Stimulated activated naive CD4-positive, alpha-beta T cell treated with Interleukin-2 at 50 U/mL for 16 hours (primary cell): ENCODE measurements at places on chromosomes 3 and 15.

GRCh38 chr3:45644791-45645201, 44.4 kb upstream of the SACM1L start:
- no peak for DNase-seq

DNA sequence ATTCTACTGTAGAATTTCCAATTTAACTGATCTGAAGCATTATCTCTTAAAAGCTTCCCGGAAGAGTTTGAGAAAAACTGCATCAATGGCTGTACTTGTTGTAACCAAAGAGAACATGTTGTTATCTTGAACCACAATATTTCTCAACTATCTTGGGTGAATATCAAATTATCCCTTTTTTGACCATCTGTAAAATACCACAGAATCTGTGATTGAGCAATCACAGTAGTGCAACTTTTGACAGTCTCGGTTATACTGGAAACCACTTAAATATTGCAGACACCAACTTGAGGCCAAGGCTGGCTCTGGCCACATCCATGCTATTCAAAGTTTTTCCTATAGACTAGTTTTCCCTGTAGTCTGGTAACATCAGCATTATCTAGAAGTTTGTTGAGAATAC, 842.8 kb upstream of the EPHA6 start:
- DNase-seq, result no peak

DNA sequence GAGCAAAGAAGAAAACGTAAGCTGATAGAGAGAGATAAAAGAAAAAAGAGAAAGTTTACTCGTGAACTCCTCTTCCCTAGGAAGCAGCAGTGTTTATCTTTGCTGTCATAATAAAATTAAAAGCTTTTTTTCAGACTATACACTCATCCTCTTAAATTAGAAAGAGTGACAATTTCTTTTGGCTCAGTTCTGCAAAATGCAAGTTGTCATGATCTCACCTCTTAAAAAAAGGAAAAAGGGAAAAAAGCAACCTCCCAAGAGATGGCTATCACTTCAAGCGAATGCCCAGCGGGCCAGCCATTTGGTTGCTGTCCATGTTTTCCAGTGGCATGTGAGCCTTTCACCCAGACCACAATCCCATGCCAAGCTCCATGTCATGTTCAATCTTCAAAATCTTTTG, 7.0 kb upstream of the THBS1 start:
- no peak for DNase-seq

- DNase-seq, result no peak
Observed at GRCh38 chr3:173916799-173917198, 519.3 kb downstream of the NLGN1 start.

- DNase-seq, result no peak
Observed at GRCh38 chr3:184168363-184169120, 6.1 kb upstream of the AP2M1 start.

DNA sequence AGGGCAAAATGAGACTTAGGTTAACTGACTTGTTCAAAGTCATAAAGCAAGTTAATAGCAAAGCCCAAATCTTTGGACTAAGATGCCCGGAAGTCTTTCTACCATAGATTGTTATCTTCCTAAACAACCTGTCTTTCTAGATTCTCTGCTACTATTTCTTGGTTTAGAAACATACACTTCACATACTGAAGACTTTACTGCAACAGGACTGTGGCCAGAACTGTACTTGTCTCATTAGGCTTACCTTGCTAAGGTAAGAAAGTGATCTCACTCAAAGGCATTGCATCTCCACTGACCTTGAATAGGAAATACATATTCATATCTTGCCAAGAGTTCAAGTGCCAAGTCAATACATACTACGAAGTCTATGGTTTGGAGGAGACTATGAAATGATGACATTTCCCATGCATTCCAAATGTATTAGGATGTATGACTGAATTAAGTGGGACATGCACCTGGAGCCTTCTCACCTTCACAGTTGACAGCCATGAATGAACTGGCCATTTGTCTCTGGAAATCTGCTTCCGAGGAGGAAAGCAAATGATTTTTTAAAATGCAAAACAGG, 5.0 kb downstream of the ZDHHC3 start:
- no peak for DNase-seq

DNA sequence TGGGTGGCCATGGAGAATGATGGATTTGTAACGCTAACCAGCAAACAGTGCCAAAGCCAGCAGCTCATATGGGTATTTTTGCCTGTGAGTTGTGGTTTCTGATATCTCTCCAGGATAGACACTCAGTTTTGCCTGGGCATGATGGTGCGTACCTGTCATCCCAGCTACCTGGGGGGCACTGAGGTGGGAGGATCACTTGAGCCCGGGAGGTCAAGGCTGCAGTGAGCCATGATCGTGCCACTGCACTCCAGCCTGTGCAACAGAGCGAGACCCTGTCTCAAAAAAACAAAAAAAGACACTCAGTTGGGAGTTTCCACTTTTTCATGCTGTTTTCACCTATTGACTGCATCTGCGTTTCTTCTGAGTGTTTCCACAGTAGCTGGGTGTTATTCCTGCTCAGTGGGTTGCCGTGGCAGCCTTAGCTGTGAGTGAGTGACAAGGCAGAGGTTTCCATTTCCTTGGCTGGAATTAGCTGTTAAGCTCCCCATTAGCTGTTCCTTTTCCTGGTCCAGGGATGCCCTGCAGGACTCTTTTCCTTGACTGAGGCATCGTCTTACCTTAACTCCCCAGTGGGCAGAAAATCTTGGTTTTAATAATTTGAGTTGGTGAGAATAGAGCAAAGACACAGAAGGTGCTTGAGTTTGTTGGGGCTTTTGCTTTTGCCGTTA, 14.2 kb upstream of the RPP14 start:
- DNase-seq, result no peak

GRCh38 chr3:142614059-142614626, 17.9 kb downstream of the PLS1 start:
- DNase-seq, result no peak

DNA sequence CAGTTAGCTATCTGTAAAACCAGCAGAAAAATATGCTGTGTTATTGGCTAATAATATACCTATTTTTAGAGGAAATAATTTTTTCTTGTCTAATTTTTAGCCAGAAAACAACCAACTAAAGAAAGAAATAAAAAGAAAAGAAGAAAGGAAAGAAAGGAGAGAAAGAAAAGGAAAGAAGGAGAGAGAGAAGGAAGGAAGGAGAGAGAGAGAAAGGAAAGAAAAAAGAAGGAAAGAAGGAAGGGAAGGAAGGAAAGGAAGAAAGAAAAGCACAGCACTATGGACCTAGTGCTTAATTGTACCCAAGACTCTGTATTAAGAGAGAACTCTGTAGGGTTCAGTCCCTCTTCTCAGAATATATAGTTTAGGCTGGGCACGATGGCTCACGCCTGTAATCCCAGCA, 3.3 kb upstream of the PAQR9 start:
- DNase-seq, result no peak

DNA sequence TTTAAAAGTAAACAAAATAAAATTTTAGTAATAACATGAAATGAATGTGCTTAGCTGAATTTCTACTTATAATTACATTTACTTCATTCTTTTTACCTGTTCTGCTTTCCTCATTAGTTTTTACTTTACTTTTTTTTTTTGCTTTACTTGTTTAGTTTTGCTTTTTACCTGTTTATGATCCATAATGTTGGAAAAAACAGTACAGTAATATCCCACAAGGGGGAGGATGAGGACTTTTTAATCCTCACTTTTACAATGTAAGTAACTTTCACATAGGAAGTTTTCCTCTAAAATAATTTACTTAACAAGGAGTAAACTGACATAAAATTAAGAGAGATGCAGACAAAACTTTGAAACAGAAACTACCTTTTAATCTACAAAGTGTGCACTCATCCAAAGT, 268.7 kb downstream of the TBC1D5 start:
- no peak for DNase-seq

- DNase-seq, result no peak
Observed at GRCh38 chr15:75231836-75232235, 26.3 kb upstream of the GOLGA6C start.
